ENCODE measurements at places on chromosomes 4 and X.

- no peak for DNase-seq
These were observed 9.2 kb upstream of the HPGD start for GRCh38 chr4:174531486-174531885.

DNA sequence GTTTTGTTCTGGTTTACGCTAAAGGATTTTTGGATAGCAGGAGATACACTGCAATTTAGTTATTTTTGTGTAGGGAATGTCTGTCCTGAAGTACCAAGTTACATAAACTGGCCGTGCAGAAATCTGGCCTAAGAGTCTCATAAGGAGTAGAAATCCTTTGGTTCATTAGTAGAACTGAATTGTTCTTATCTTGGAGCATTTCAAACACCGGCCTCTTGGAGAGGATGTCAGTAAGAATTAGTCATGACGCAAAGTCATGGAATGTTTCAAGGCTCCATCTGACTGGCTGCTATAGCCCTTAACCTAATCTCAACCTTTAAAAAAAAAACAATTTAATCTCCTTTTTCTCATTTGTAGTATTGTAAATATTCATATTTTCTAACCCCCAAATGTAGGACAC is 15.2 kb downstream of the PDLIM3 start:
- DNase-seq = no peak

DNA sequence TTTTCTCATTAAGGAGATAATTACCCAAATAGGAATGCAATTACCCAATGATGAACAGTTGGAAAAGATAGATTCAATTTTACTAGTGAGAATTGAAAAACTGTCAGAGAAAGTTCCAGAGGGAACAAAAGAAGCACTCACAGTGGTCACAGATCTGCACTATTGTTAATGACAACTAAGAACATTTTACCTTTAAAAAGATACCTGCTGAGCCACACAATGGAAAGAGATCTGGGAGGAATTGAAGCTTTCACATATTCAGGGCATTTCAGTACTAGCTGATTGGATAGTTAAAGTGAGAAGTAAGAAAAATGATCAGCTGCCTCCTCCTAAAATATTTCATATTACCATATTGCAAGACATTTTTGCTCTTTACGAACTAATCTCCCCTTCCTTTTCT is 1822.2 kb downstream of the STIM2 start:
- no peak for DNase-seq

DNA sequence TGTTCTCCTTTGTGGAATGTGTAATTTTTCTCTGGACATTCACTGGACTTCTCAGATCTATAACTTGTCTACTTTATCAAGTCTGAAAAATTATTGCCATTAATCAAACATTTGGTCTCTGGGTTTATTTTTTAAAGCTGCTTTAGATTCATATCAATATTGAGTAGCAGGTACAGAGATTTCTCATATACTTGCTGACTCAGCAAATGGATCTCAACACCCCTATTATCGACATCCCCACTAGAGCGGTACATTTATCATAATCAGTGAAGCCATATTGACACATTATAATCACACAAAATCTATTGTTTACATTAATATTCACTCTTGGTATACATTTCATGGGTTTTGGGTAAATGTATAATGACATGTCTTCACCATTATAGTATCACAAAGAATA is 268.7 kb downstream of the SPOCK3 start:
- no peak for DNase-seq

DNA sequence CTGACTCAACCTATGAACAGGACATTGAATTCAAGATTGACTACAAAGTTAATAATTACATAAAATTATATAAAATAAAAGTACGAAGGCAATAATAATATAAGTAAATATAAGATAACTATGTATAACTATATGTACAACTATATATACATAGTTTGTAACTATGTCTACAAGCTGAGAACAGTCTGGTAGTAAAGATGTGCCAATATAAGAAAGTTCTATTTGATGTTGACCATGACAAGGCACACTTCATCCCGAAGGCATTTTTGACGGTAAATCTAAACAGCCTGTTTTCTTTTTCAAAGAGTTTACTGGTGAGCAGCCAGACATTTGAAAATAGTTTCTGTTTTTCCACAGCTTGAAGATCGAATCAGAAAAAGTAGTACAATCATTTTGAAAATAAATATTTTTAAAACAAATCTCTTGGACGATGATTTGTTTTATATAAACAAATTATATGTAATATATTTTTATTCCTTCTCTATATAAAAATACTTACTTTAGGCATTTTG is 112.9 kb downstream of the CEP44 start:
- no peak for DNase-seq

DNA sequence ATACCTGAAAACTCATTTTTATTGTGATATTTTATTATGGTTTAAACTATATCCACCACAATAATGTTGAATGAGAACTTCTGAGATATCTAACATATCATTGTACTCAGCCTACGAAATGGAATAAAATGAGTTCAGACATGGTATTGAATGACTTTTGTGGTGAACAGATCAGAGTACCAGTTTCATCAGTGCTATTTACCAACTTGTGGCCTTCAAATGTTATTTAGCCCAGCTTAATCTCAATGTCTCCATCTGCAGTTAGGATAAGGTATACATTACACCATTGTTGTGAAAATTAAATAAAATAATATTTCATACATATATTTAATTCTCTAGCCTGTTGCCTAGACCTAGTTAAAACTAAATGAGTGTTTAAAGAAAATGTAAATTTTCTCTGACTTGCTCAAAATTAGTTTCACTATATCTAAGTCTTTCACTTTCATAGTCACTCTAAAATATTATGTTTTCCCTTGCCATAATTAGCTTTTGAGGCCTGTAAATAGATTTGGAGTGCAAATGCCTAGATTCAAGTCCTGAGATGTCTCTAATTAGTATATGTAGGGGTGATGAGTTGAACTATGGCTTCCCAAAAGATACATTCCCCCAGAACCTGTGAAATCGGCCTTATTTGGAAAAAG is 594.2 kb downstream of the STPG2 start:
- no peak for DNase-seq
